ENCODE measurements at places on chromosomes 7 and 10.

- no peak overlapping the region for H3K27ac ChIP-seq
- DNase-seq = no peak
- no peaks in the 10 kb centered on the region for H3K4me1 ChIP-seq
- H3K4me3 ChIP-seq = no peak overlapping the region
- no peaks in the 10 kb centered on the region for H3K36me3 ChIP-seq
- no peaks in the 10 kb centered on the region for H3K27me3 ChIP-seq
Measured at GRCh38 chr7:135811506-135811905, 62.9 kb upstream of the FAM180A start.

DNA sequence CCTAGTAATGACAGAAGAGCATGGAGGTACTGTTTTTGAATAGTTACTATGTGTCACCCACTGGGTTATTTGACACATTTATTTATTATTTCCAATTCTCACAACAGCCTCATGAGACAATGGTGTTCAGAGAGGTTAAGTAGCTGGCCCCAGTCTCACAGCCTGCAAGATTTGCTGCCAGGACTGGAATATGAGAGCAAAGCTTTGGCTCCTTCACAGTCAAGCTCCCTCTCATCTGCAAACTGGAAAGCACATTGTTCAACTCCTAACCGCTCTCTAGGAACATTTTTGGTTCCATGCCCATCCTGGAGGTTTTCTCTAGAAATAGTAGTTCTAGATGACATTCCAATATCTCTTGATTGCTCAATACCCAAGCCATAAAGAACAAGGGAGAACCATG, 75.5 kb upstream of the CXCL12 start:
- no peaks in the 10 kb centered on the region for H3K36me3 ChIP-seq
- no peak overlapping the region for H3K4me3 ChIP-seq
- H3K27ac ChIP-seq = no peak overlapping the region
- DNase-seq = no peak

GRCh38 chr7:51126813-51127617, 189.6 kb downstream of the COBL start:
- H3K4me1 ChIP-seq = no peaks in the 10 kb centered on the region
- H3K36me3 ChIP-seq = no peaks in the 10 kb centered on the region
- H3K27me3 ChIP-seq = no peaks in the 10 kb centered on the region
- no peak for DNase-seq
- no peak overlapping the region for H3K4me3 ChIP-seq

DNA sequence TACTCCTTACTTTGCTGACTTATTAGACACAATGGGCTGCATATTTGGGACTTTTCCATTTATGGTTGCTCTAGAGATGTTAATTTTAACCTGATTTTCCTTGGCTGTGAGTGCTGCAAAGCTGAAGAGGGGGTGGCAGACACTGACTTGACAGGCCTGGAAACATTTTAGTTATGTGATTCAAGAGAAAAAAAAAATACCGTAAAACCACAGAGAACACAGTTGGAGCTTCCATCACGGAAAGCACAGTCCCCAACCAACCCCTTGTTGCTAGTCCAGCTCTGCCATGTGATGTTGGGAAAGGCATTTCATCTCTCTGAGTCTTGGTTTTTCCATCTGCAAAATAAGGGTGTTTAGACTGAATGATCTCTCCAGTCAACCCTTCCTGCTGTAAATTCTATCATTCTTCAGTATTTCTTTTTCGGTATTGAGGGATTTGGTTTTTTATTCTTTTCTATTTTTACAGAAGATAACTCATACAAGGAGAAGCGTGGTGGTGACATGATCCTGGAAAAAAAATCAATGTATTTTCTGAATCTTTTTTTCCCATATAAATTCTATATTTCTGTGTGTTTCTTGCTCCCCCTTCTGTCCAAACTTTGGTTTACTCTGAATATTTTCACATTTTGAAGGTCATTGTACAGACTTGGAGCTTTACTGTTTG, 246.1 kb downstream of the REEP3 start:
- no peaks in the 10 kb centered on the region for H3K27me3 ChIP-seq
- no peaks in the 10 kb centered on the region for H3K36me3 ChIP-seq

- H3K4me1 ChIP-seq = no peaks in the 10 kb centered on the region
- peak overlapping the region; percentile 87 for H3K27ac ChIP-seq
- H3K36me3 ChIP-seq = no peaks in the 10 kb centered on the region
- no peaks in the 10 kb centered on the region for H3K27me3 ChIP-seq
Measured at GRCh38 chr7:157397036-157397720, 60.4 kb downstream of the DNAJB6 start.

DNA sequence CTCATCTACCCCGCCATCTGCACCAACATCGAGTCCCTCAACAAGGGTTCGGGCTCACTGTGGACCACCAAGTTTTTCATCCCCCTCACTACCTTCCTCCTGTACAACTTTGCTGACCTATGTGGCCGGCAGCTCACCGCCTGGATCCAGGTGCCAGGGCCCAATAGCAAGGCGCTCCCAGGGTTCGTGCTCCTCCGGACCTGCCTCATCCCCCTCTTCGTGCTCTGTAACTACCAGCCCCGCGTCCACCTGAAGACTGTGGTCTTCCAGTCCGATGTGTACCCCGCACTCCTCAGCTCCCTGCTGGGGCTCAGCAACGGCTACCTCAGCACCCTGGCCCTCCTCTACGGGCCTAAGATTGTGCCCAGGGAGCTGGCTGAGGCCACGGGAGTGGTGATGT, 34.6 kb upstream of the CDH23 start:
- H3K4me1 ChIP-seq = no peaks in the 10 kb centered on the region
- no peaks in the 10 kb centered on the region for H3K27me3 ChIP-seq
- H3K27ac ChIP-seq = no peak overlapping the region
- DNase-seq = no peak
- H3K36me3 ChIP-seq = no peaks in the 10 kb centered on the region
